ENCODE measurements at places on chromosomes 12 and 14.

DNA sequence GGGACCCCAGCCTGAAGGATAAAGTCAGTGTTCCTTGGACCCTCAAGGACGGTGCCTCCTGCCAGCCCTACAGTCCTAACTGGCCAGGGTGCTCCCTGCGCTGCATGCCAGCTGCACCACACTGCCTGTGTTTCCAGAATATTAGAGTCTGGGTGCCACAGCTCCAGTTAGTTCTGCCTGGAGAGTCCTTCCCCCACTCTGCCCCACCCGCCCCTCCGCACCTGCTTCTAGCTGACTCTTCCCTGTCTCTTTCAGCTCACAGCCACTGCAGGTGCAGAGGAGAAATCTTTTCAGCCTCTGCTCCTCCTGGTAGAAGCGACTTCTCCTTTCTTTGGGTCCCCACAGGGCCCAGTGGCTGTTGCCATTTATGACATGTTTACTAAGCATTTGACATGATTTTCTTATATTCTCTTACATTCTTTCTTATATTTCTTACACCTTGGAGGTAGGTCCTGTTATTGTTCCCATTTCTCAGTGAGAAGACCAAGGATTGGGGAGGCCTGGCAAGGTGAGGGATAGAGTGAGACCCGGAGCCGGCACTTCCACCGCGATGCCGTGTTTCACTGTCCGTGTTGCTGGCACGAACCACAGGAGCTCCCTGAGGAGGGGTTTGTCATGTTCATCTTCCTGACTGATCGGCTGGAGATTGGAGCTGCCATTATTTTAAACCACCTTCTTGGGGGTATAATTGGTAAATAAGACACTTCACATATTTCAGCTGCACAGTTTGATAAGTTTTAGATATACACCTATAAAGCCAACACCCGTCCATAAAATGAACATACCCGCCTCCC is 29.4 kb downstream of the SYNE3 start:
- no peak for DNase-seq

- peak; percentile 54 for DNase-seq
Observed at GRCh38 chr12:109092497-109093021, 713 bp downstream of the ALKBH2 start.

DNA sequence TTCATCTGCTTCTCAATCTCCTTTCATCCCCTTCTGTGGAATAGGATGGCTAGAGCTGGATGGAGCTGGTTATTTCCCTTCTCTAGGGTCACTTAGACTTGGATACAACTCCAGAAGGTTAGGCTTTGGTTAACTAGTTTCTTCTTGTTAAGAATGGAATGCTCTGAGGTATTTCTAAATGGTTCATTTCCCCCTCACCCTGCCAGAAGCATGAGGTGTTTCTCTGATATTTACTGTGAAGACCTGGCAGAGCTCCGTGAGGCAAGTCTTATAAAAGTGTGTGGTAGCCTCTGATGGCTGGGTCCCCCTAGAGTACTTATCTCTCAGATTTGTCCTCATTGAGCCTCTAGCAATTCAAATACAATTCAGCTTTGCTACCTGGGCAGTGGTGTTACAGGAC is 207.9 kb downstream of the SLC16A7 start:
- DNase-seq = no peak

- no peak for DNase-seq
Observed at GRCh38 chr14:81350344-81351130, 49.6 kb downstream of the STON2 start.

DNA sequence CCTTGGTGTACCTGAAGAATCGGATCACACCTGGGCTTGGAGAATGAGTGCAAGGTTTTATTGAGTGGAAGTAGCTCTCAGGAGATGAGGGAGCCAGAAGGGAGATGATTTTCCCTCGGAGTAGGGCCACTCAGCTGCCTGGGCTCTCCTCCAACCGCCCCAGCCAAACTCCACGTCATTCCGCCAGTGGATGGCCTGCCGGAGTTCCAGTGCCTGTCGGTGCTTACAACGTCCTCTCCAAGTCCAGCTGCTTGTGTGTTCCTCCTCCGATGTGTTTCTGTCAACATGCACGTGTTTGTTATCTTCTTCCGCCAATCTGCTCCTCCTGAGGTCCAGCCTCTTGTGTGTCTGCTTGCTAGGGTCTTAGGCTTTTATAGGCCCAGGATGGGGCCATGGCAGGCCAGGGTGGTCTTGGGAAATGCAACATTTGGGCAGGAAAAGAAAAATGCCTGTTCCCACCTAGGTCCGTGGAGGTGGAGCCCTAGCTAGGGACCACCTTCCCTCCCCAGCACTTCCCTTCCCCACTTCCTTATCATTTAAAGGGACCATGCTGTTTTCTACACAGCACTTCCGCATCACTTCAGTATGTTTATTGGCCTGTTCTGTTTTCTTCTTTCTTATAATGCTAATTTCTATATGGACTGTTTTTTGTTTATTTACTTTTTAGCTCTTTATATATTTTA is 343.2 kb downstream of the PDZRN4 start:
- no peak for DNase-seq

- peak; percentile 79 for DNase-seq
Observed at GRCh38 chr14:73728717-73729330, 14.6 kb upstream of the PNMA1 start.

- peak; percentile 47 for DNase-seq
Observed at GRCh38 chr14:106848330-106849121, 1322.1 kb downstream of the TMEM121 start.

DNA sequence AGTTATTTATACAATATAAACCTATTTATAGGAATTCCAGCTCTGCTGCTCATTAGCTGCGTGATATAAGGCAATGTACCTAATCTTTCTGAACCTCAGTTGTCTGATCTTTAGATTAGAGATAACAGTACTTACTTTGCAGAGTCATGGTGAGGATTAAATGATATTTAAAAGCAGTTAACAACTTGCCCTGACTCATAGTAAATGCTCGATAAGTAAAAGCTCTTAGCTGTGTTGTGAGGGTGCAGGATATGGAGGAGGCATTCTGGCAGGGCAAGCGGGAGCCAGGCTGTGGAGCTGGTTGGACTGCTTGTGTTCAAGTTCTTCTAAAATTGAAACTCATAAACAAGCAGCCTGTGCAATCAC is 140.0 kb upstream of the PRICKLE1 start:
- no peak for DNase-seq

DNA sequence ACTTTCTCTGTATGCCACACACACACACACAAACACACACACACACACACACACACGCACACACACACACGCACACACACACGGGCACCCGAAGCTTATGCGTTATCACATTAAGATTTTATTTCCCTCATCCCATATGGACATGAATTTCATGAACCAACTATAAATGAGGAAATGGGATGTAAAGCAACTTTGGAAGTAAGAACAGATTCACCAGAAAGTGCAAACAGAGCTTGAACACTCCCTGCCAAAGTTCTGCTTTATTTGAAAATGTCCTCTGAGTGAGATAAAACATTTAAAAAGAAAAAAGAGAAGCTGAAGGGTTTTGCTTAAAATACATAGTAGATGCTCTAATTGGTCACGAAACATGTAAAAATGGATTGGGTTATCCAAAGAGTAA is 90.4 kb upstream of the OTX2 start:
- DNase-seq = no peak

DNA sequence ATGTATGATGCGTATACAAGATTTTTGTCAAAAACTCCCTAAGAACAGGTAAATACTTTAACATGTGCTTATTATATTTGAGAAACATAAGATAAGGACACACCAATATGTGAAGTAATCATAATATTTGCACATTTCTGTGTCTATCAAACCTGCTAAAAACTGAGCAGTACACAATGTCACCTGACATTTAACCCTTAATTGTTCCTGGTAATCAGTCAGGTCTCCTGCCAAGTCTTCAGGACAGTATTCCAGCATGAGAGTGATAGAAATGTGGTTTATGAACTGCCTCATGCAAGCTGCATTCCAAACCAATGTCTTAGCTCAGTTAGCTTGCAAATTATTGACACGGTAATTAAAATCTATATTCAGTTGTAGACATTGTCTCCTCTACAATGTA is 4.2 kb downstream of the SOX5 start:
- DNase-seq = no peak

DNA sequence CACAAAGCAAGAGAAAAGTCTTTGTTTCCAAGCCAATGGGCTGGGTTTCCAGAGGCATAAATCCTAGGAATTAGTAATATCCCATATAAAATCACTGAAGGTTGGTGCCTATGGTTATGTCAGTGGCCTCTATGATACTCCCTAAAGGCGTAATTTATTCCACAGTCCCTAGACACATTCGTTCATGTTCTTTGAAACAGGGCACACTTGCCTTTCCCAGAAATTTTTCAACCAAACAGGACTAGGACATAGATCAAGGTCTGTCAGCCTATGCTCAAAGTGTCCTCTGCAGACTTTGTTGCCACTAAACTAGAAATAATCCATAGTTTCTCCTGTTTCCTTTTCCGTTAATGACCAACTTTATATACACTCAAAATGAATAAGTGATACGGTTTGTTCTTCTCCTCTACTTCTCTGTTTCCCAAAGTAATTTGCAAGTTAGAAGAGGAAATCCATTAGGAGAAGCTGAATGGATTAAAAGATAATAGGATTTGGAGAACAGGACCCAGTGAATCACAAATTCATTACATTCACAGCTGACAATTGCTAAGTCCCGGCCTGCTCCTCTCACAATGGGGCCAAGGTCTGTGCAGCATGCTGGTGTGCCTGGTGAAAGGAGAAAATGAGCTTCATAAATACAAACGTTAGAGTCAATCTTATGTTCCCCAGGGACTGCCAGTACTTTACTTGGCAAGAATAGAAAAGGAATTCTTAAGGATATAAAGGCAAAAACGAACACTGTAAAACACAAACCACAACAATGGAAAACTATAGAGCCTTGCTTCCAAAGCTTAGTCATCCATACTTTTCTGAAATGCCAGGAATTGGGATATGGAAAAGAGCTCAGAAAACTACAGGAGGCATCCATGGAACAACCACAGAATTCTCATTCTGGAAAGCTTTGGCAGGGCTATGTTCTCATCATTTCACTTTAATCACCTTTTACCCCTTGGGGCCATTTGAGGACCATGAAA is 966.2 kb downstream of the NRXN3 start:
- no peak for DNase-seq

DNA sequence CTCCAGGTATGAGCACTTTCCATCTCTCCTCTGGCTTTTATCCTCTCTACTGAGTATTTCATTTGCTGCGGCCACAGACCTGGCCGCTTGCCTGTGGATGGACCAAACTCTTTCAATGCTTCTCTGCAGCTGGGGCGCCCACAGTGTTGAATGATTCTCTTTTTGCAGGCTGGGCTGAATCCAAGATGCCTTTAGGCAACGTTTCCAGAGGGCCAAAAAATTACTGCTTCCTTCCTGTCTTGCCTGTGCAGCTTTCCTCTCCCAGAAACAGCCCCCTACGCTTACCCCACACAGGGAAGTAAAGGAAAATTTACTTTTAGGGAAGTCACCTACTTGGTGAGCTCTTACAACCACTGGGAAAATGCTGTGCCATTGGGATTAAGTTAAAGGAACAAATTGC is 55.6 kb upstream of the JDP2 start:
- no peak for DNase-seq

DNA sequence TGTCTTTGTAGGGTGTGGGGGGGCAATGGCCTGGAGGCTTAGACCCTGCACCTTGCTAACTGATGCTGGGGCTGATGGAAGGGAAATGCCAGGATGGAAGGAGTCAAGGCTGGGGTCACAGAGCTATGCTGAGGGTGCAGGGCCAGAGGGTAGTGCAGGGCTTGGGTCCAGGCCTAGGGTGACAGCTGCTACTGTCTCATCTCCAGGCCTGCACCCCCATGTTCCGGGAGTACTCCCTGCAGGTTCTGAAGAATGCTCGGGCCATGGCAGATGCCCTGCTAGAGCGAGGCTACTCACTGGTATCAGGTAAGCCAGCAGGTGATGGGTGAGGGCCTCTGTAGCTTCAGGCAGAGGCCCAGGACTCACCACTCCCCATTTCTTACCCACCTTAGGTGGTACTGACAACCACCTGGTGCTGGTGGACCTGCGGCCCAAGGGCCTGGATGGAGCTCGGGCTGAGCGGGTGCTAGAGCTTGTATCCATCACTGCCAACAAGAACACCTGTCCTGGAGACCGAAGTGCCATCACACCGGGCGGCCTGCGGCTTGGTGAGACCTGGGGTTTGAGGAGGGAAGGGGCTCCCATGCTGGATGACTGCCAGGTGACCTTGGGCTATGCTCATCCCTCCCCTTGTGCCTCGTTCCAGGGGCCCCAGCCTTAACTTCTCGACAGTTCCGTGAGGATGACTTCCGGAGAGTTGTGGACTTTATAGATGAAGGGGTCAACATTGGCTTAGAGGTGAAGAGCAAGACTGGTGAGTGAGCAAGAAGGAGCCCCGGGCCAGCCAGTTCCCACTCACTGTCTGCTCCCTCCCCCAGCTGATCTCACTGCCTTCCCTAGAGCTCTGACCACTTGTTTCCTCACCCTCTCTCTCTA is 4.1 kb downstream of the SHMT2 start:
- DNase-seq = peak; percentile 58

DNA sequence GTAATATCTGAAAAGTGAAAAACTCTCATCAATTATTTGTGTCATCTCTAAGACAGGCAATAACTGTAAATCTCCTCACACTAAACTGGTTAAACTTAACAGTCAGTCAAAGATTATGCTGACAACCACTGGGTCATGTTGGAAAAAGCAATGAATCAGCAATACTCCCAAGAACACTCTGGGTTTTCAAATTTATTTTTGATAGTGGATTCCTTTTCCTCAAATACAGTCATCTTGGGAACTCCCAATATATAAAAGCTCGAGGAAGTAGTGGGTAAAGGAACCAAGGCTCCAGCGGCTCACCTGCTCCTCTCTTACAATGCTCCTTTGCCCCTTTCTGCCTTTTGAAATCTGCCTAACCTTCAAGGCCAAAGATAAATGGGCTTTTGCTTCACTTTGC is 70.0 kb downstream of the ARMH4 start:
- no peak for DNase-seq

- peak; percentile 2 for DNase-seq
Observed at GRCh38 chr12:5123921-5124320, 80.2 kb downstream of the KCNA5 start.

DNA sequence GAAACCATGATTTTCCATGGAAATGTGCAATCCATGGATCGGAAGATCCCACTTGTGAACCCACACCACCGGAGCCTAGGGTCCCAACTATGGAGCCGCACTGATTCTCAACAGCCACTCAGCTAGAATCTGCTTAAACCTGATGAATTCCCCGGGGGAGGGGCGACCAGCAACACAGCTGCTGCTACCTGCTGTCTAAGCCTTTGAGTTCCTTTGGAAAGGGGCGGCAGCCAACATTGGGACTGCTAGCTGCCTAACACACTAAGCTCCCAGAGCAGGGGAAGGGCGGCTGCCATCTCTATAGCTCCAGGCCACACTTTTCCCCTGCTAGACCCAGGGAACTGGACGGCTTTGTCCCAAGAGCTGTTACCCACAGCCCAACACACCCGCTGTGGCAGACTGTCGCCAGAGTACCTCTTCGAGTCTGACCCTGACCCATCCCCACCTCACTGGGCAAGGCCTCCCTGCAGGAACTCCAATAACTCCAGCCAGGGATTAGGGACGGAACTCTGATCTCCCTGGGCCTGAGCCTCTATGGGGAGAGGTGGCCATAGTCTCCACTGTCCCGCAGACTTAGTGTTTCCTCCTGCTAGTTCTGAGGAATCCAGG is 205.8 kb upstream of the SLC16A7 start:
- no peak for DNase-seq

GRCh38 chr14:74962493-74962892 is 7.1 kb upstream of the PGF start:
- no peak for DNase-seq

- DNase-seq = peak; percentile 98
Observed at GRCh38 chr14:60151715-60152114, 13.5 kb downstream of the DHRS7 start.

- DNase-seq = no peak
Observed at GRCh38 chr12:113796066-113796827, 169.9 kb downstream of the RBM19 start.

All from RKO (cell line).